ENCODE measurements at places on chromosomes 5 and 9.

GRCh38 chr5:173618927-173619519 lies 2.6 kb upstream of the BOD1 start:
- DNase-seq, result peak; percentile 18

DNA sequence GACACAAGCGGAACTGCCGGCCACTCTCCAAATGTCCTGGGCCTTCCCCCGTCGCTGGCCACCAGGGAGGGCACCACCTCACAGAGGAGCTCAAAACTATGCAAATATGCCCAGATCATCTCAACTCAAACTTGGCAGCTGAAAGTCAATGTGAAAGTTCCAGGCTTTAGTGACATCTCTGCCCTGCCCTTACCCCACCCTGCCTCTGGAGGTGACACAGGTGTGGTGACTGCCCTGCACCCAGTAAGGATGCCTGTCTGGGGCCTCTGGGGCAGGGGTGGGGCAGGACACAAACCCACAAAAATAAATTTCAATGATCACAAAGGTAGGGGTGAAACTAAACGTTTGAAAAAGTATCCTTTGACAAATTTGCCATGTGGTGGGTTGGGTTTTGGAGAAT lies 213.4 kb downstream of the HSPA4 start:
- no peak for DNase-seq

DNA sequence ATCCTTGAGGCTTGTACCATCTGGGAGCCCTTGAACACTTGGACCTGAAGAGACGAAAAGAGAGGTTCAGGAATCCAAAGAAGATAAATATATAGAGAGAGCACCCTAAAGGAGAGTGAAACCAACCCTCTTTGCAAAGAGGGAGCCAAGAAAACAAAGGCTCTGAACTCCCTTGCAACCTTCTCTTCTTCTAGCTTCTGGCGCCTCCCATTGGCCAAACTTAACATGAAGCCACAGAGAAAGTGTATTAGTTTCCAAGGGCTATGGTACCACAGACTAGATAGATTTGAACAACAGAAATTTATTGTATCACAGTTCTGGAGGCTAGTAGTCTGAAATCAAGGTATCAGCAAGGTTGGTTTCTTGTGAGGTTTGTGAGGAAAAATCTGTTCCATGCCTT lies 175.1 kb downstream of the HCN1 start:
- no peak for DNase-seq

DNA sequence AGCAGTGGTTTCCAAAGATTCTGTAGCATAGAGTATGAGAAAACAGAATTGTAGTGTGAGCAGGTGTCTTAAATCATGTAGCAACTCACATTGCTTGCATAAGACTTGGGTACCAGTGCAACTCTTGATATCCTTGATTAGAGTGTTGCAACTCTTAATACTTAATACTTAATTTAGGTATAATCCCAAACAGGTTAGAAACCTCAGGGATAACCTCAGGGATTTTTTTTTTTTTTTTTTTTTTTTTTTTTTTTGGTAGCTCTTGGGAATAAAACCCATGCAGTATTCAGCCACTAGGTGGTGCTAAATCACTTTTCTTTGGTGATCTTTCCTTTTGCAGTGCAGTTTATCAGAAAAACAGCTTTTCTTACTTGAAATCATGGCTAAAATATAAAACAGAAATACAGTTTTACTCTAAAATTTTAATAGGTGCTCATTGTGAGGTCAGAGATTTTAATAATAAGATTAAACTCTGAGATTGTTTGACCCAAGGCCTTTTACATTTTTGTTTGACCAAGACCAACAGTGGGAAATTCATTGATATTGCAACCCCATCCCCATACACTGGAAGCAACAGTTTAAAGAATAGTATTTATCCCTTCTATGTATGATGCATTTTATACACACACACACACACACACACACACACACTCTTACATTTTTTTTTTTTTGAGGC lies 55.3 kb downstream of the ERAP1 start:
- DNase-seq, result peak; percentile 21

GRCh38 chr9:116049456-116049855 lies 104.1 kb upstream of the PAPPA start:
- no peak for DNase-seq

DNA sequence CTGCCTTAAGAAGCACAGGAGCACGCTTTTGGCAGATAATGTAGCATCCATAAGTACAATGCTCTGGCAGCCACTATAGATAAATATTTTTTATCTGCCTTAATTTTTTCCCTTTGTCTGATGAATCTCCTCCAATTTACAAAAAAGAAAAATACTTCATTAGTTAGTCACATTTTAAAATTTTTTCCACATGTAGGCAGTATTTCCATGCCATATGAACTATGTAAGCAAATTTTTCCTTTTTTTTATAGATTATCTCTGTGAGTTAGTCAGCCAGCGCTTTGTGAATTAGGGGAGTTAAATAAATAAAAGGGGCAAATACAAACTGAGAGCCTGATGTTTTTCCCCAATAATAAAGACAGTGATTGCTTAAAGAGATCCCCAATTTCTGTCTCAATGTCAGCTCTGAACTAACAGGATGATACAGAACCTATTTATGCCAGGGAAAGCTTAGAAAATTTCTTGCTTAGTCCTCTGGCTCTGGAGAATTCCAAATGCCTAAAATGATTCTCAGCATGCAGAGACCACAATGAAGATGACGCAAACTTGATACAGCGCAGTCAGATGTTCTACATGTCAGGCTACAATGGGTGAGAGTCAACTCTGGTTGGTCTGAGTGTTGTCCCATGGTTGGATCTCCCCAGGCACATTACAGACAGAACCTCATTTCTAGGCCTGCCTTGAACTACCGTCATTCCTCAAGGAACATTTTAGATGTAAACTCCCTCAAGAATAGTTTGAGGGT lies 390.4 kb upstream of the CDH6 start:
- DNase-seq, result no peak

DNA sequence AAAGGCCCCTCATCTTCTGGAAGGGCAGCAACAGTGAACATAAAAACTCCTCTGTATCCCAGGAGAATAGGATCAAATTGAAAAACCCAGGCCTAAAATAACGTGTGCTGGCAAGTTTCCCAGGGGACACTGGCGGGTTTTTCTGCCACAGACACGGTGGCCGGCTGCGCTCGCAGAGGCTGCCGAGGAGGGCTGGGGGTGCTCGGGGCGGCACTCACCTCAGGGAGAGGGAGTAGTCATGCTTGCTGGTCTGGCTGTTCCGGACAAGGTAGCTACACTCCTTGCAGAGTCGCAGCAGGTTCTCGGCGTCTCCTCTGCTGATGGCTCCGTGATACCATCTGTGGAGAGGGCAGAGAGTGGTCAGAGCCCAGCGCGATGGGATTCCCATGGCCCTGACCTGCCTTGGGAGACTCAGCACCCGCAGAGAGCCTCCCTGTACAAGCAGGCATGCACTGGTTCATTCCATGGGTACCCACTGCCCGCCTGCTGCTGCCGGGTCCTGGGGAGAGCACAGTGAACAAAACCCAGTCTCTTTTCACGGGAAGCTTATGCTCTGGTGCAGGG lies 44.6 kb upstream of the SLC25A51 start:
- DNase-seq, result no peak

GRCh38 chr5:116157902-116158301 lies 73.1 kb downstream of the COMMD10 start:
- DNase-seq, result no peak

- DNase-seq, result no peak
Observed at GRCh38 chr5:175535796-175536195, 57.4 kb downstream of the SFXN1 start.

- no peak for DNase-seq
Observed at GRCh38 chr5:128101676-128102075, 18.1 kb downstream of the SLC12A2 start.

DNA sequence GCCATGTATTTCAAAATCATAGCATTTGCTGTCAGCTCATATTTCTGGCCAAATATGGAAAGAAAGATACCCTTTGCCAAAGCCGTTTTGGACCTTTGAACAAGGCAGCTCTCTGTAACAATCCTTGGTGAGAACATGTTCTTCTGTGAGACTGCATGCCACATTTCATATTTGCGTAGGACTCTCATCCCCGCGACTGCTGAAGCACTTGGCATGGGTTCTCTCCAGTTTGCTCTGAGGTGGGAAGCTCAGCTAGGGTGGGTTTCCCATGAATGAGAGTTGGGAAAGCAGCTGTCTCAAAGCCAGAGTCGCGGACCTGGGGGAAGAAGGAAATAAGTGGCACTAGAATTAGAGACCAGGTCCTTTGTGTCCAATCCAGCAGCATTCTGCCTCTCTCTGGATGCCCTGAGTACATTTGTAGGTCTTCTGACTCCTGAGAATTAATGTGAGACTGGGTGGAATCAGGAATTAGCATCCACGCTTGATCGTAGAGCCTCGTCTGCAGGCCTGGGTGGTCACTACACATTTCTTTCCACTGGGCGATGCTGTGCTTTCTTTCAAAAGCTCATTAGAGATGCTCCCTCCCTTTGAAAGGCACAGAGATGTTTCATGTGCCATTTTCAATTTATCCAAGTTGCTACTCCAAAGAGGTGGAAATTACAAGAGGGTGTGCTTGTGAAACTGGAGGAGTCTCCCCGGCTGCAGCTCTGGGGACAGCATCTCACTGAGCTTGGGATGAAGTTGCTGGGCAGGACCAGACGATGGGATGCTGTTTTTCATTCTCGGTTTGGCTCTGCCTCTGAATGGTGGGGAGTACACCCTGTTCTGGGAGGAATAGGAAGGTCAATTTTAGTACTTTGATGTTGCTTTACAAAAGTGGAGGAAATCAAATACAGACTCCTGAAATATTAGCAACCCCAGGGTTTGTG lies 197.2 kb downstream of the GADD45G start:
- DNase-seq, result no peak

- DNase-seq, result no peak
Observed at GRCh38 chr5:141477815-141478214, 2.0 kb downstream of the PCDHGC3 start.

- no peak for DNase-seq
Observed at GRCh38 chr5:155591273-155591672, 577.7 kb downstream of the KIF4B start.

- DNase-seq, result no peak
Observed at GRCh38 chr5:149285153-149285552, 13.5 kb downstream of the AFAP1L1 start.

DNA sequence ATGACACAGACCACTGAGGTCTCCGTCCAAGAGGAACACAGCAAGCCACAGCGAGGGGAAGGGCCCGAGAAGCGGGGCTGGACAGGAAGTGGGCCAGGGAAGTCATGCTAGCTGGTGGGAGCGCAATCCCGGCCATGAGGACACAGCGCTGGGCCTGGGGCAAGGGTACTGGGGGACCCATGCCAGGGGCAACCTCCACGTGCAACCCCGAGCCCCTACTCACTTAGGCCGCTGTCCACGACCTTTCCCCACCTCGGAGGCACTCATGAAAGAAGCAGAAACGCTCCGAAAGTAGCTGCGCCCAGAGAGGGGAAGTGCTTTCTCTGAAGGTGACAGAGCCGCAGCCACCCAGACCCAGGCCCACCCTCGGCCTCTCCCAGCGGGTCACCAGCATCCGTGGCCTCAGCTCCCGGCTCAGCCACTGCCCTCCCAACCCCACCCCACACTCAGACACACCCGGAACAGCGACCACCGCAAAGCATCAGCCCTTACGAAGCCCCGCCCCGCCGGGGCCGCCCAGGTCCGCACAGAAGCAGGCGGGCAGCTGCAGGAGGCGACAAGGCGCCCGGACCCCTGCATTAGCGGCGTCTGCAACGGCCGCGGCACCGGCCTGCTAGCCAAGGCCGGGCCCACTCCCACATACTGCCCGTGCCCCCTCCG lies 782 bp downstream of the BICD2 start:
- DNase-seq, result no peak

DNA sequence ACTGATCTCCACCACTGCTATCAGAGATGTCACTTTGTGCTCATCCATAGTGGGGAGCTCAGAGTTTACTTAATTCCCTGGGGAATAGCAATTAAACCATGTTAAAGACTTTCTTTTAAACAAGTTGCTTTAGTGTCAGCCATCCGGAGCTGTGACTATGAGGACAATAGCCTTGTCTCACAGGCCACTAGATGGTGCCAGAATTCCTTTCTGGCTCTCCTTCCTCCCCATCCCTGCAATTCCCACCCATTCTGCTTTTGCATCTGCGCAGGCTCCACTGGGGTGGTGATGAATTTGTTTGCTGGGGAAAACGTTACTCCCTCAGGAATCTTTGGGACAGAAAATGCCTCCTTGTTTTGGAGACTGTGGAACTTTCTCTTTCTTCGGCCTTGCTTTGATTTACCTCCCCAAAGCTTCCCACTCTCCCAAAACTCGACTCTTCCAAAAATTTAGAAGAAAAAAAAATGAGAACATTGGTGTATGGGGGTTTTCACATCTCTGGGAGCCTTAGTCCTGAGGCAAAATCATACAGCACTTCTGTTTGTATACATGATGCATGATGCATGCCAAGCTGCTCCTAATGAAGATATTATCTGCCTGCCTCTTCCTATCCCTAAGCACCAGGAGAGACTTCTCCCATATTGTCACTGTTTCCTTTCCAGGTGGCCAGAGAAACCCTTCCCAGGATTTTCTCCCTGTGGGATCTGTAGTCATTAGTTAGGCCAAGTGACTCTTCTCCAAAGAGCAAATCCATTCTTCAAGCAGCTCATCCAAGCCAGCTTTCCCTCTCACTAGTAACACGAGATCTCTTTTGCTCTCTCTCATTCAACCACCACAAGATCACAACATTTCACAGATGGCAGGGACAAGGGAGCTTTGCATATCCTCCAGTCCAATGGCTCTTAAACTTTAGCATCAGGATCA lies 466.1 kb downstream of the TLR4 start:
- DNase-seq, result no peak

GRCh38 chr9:124054582-124055227 lies 43.1 kb downstream of the LHX2 start:
- no peak for DNase-seq

DNA sequence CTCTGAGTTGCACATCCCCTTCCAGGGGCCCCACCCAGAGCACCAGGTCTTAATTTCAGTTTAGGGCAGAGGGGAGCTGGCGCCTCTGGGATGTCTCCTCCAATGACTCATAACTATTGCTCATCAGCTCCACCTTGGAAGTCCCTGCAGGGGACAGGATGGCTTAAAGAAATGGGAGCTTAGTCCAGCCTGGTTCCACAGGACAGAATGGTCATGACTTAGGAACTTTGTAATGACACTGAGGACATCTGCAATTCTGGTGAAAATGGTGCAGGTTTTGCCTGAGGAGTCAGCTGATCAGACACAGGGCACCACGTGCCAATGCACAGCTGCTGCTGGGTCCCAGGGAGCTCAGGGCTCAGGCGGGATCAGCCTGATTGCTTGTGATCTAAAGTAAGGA lies 16.4 kb upstream of the PPP1R26 start:
- no peak for DNase-seq

DNA sequence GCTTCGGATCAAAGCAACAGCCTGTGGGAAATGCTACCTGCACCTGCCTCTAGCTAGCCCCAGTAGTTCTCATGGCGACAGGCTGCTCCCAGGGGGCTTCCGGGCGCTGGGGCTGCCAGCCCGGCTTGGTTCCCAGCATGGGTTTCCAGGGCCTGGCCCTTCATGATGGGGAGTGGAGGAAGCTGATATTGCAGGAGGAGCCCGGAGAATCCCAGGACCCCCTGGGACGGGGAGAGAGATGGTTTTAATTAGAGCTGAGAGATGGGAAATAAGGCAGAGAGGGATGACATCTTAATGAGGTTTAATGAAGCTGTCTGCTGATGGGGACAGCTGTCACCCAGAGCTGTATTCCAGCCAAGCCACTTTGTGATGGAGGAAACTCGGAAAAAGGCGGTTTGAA lies 78.6 kb downstream of the CFAP77 start:
- DNase-seq, result no peak
